AG08395 (cell line): ENCODE measurements at places on chromosomes 12 and 14.

- DNase-seq: peak; percentile 59
These were observed 144.7 kb upstream of the BTG1 start for GRCh38 chr12:92290350-92290695.

DNA sequence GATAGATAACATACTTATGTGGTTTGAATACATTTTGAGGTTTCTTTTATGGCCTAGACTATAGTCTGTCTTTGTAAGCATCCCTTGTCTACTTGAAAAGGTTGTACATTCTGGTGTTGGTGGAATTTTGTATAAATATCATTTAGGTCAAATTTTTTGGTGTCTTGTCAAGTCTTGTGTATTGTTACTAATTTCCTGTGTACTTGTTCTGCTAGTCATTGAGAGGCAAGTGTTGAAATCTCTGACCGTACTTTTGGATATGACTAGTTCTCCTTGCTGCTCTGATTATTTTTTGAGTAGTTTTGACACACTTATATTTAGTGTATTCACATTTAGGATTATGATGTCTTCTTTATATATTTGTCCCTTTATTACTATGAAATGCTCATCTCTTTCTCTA is 219.6 kb downstream of the CCDC91 start:
- DNase-seq: peak; percentile 4

- no peak for DNase-seq
These were observed 104.7 kb upstream of the IFNG-AS1 start for GRCh38 chr12:67884596-67884995.

DNA sequence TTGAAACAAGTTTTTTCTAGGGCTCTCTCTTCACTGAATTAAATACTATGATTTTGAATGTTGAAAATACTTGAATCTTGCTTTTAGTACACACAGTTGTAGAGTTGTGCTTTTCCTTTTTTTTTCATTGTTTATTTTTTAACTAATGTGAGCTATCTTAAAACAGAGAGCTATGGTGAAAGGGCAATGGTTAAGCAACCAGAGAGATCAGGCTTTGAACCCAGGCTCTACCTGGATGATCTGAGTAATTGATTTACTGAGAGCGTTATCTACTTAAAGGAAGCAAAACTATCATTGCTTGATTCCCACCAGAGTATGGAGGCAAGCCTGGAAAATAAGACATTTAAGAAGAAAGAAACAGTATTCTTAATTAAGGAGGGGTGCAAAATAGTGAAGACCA is 138.6 kb downstream of the DUSP6 start:
- no peak for DNase-seq

DNA sequence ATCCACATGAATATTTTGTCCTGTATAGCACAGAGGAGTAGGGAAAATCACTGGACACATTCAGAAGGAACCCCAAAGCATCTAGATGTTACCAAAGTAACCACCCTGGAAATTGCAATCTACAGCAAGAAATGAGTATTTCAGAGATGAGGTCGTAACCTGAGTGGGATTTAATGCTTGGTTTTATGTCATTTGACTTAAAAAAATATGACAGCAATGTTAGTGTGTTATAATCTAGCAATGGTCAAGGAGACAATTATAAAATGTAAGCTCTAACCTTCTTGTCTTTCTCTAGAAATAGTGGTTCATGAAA is 256.6 kb downstream of the NAV3 start:
- DNase-seq: no peak

- peak; percentile 28 for DNase-seq
These were observed 484 bp downstream of the RIC8B start for GRCh38 chr12:106774808-106775524.

GRCh38 chr12:110922652-110923051 is 2.3 kb upstream of the MYL2 start:
- no peak for DNase-seq

DNA sequence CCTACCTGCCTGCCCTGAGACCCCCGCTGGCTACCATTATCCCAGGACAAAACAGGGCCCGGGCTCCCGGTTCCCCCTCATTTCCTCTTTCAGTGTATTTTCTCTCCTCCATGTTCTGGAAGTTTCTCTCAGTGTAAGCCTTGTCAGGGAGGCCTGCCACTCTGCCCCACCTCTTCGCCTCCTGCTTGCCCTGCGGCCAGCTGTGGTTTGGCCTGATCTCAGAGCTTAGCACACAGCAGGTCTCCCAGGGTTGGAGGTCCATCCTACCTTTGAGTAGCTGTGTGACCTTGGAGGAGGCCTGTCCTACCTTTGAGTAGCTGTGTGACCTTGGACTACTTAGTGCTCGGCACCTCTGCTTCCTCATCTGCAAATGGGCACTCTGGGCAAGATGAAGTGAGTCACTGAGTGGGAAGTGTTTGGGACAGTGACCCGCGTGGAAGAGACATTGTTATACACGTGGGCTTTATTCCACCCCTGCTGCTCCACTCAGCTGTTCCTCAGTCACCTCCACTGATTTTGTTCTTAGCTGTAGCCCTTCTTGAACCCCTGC is 212.7 kb downstream of the ZFP36L1 start:
- no peak for DNase-seq

DNA sequence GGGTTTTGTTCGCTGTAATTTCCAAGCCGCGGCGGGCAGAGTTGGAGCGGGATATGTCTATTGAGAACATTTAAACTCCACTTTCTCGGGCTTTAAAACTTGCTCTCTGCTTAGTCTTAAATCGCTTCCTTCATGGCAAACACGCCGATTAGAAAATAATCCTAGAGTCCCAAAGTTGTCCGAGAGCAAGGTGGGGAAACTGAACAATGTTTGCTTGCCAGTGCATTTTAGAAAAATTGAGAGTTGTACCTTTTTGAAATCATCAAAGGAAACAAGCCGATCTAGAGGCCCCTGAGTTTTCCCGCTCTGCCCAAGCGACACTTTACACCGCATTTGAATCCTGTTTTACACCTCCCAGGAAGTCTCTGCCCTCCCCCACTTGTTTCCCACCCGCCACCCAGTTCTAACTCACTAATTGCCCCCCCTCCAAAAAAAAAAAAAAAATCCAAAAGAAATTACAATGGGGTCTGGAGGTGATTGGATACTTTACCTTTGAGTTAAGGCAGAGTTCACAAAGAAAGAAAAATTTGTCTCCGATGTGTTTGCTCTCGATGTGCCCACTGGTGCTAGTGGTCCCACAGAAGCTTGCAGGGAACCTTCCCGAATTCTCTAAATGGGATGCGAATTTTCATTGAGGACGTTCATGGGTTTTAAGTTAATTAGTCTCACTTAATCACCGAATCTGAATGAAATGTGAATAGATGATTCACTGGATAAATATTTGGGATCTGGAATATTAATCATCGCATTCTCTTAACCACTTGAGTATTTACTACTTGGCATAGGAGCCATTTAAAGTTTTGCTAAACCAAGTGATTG is 2.3 kb downstream of the HMGA2 start:
- DNase-seq: peak; percentile 72

DNA sequence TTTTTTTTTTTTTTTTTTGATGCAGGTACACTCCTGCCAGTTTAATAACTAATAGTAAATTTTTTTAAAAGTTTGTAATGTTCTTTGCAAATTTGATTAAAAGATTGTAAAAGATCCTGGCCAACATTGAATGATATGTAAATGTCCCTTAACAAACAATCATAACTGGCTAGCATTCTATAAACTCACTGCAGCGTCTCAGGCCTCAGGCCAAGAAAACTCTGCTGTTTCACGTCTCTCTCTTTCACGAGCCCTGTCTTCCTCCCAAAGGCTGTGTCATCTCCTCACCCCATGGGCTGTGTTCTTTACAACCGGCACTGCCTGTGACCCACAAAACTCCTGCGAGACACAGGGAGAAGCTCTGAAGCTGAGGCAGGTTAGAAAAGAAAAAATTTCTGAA is 103.3 kb downstream of the NUAK1 start:
- no peak for DNase-seq

DNA sequence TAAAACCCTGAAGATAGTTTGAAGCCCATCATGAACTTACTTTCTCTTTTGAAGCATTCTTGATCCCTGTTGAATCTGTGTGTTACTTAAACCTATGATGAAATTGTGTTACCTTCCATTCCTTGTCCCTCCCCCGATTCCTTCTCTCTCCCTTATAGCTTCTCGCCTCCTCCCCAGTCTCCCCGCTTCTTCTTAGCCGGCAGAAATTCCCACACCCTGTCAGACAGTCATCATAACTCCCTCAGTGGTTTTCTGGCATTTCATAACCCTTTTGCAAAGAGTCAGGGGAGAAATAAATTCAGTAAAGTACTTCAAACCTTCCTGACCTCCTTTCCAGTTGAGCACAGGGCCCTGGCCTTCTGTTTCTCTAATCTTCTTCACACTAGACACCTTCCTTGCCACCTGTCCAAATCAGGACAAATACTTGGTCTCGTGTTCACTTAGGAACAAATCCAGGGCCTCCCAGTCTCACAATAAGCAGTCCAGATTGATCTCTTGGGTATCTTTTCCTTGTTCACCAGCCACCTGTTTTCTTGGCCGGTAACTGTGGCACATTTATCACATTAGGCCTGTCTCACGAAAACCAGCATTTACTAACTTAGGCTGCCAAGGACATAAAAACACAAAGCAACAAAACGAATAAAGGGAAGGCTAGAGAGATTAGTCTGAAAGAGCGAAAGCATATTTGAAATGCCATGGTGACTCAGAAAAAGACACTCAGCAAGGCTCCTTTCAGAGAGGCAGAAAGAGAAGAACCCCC is 355.9 kb downstream of the TMTC2 start:
- DNase-seq: peak; percentile 33
